Stimulated activated CD8-positive, alpha-beta memory T cell treated with anti-CD3 and anti-CD28 coated beads, Interleukin-15, amount 100 ng/mL, for 4 hours (primary cell): ENCODE measurements at places on chromosomes 3 and 15.

DNA sequence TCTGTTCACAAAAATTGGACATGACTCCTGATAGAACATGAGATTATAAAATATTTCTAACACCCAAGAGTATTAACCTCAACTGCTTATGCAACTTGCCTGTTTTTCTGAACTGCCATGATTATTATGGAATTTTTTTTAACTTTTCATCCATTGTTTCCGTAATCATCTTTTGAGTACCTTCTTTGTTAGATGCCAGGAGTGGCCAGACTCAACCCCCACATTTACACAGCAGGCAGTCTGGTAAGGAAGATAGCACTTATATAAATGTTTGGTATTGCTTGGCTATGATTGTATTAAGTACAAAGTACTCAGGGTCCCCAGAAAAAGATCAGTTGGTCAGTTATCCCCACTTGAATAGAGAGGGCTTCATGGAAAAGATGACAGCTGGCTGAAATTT lies 74.3 kb downstream of the CRYBG3 start:
- no peak for DNase-seq

DNA sequence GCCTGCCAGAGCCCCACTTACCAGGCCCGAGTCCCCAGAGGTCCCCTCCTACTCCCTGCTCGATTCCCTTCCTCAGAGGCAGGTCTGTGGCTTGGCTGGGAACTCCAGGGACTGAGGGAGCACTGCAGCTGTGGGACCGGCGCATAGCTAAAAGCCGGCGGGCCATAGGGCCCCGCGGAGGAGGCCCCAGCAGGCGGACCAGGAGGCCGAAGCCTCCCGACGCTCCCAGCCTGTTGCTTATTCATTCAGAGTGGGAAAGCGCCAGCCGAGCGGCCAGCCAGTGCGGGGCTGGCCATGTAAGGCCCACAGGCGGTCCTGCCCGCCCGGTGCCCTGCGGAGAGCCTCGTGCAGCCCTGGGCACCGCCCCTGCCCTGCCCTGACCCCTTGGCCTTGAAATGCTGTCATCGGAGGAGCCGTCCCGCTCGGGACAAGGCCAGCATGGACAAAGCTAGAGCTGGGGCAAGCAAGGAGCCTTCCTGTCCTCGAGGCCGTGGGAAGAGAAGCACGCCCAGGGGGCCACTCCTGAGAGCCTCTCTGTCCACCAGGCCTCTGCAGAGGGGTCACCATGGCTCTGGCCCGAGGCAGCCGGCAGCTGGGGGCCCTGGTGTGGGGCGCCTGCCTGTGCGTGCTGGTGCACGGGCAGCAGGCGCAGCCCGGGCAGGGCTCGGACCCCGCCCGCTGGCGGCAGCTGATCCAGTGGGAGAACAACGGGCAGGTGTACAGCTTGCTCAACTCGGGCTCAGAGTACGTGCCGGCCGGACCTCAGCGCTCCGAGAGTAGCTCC lies at the start of gene LOXL1:
TSS of gene LOXL1 (plus strand) at position 244 of the 784 bp plus-strand sequence. CDS start at position 566, 322 bp downstream.
- DNase-seq = no peak

DNA sequence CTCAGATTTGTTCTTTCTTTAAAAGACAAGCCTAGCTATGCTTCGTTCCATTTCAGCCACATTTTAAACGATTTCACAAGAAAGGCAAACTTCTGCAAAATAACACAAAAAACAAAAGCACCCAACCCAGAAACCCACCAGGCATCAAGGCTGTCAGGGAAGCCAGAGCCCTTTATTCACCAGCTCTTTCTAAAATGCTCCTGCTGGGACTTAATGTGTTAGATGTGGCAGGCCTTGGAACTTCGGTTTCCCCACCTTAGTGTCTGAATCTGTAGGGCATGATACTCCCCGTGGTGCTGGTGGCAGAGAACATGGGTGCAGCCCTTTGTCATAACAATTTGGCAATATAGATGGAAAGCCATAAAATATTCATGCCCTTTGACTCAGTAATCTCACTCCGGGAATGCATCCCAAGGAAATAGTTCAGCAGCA lies 56.8 kb upstream of the LCTL start:
- DNase-seq = no peak

- DNase-seq = no peak
These were observed 177.5 kb upstream of the CGNL1 start for GRCh38 chr15:57198654-57199291.

DNA sequence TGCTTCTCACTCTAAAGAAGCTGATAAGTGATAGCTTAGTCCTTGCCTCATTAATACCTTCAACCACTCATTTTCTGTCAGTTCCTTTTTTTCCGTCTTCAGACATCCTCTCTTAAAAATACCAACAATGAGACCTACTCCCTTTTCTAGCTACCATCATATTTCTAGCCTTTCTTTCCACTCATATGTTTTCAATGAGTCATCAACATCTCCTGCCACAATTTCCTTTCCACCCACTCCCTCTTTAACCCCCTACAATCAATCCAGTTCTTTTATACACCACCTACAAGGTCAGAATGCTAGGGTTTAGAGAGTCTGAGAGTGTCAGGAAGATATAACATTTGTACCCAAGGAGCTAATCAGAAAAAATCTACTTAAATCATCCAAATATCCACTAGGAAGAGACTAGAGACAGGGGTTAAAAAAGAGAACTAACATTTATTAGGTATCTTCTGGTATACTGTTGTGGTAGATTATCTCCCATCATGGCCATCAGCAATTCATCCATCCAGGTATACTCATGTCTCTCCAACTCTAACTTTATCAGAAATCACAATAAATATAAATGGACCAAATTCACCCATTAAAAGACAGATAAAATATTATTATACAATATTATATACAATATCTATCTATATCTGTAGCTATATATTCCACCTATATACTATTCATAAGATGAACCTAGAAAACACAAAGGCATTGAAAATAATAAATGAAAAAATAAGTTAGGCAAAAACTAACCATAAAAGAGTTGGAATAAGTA lies 42.5 kb downstream of the MYLK start:
- DNase-seq = no peak

DNA sequence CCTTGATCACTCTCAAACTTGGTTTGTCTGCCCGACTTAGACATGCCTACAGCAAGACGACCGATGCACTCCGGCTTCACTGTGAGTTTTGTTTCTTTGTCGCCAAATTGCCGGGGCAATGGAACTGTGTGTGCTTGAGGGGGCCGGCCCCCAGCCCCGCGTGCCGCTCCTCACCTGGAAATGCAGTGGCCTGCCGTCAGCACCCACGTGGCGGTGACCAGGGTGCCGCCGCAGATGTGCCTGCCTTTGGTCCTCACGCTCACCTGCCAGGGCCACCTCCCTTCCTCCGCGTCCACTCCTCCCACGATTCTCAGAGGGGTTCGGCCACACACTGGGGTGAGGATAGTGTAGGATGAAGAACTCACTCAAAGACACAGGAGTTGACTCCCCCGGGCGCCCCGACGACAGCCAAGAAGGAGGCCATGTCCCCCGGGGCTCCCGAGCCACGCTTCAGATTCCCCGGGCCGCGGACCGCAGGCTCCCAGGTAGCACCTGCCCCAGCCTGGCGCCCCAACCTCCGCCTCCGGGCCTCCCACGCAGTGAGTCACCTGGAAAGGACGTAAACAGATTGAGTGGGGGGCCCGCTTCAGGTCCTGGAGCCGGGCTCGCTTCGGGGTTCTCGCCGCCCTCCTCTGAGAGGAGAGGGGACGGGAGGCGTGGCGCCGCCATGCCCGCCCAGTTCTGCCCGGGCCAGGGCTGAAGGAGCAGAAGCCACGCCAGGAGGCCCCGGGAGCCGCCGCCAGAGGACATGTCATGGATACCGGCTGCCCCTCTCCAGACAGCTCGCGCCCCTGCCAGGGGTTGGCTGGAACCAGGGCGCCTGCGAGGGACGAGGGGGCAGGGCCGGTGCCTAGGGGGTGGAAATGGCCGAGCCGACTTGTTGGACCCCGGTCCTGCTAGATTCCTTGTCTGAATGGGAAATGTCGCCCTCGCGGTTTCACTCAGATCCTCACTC lies 29.6 kb downstream of the MYL3 start:
- DNase-seq = no peak

- DNase-seq = no peak
These were observed 17.0 kb downstream of the SYNM start for GRCh38 chr15:99121691-99122410.
